NK-92 treated with Interleukin-12 subunit alpha and Interleukin-12 subunit beta, amount 100 ng/mL, for 24 hours (cell line): ENCODE measurements at places on chromosomes 6 and 20.

- DNase-seq, result no peak
These were observed 20.4 kb downstream of the MTO1 start for GRCh38 chr6:73481969-73482368.

DNA sequence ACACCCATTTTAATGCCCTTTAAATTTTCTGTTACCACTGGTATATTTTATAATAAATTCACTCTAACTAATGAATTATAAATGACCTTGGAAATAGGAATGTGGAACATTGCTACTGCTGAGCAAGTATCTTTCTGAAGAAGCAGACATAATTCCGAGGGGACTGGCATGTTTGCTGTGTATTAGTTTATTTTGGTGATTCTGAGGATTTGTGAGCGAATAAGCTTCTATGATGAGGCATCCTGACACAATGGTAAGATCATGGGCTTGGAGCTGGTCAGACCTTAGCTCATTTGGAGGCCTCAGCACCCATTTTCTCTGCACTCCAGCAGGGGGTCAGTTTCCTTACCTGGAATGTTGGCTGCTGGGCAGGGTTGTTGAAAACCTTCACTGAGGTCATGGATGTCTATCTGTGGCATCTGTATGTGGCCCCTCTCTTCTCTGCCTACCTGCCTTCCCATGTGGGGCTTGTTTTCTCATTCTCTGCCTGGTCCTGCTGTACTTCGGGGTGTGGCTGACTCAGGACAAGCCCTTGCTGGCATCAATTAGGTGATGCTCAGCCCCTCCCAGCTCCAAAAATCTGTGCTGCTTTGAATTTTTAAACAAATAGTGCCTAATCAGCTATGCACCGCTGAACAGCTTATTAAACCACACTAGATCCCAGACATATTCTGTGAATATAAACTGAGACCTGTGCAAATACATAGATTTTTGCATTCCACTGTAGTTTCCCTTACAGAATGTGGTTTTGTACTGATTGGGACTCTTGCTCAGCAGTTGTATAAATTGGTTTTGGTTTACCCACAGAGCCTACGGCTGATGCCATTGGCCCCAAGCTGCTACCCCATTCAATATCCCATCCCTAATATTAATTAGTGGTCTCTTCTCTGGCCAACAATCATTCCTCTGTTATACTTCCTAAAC lies 10.7 kb downstream of the ARID1B start:
- no peak for DNase-seq

DNA sequence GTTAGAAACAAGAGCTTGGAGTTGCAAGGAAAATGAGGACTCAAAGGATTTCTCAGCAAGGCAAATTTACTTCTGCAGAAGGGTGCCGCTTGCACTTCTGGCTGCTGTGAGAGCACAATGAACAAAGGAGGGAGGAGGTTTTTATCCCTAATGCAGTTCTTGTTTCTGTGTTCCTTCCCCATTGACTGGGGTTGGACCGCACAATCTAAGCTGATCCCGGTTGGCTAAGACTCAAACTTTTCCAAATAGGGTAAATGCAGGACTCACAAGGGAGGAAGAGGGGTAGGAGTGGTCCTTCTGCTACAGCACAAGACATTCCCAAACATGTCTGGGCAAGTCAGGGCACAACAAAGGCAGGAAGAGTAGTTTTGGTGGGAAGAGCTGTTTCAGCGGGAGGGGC lies 249.6 kb upstream of the MOCS1 start:
- DNase-seq, result no peak

DNA sequence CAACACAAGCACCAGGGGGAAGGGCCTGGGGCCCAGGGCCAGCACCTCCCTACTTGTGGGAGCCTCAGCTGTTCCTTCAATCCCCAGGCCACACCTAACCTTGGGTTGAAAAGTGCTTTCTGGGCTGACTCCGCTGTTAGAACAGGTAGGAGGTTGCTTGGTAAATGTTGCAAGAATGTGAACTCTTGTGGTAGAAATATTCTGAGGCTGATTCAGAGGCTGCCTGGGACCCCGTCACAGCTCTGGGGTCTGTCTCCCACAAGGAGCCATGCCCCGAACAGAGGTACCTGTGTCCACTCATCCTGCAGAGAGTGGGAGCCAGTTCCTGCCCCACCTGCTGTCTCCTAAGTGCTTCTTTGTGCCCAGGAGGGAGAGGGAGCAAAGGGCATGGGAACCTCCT lies 14.4 kb upstream of the MAS1L start:
- no peak for DNase-seq

GRCh38 chr6:51025082-51025777 lies 206.6 kb downstream of the TFAP2B start:
- no peak for DNase-seq

DNA sequence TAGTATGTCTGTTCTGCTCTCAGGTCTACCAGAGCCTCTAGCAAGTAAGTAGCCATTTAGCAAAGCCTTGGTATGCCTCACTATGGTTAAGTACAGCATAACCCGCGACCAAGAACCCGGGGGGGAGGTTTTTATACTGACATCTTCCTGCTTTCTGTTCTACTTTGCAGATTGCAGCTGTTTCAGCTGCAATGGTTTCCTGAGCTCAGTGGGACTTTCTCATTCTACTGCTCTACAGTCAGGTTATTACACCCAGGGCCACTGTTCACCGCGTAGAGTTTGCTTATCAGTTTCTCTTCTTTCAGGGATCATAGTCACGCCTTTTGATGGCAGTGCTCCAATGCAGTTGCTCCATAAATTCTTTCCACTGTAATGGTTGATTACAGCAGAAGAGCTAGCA lies 631.3 kb downstream of the TFAP2A start:
- no peak for DNase-seq

DNA sequence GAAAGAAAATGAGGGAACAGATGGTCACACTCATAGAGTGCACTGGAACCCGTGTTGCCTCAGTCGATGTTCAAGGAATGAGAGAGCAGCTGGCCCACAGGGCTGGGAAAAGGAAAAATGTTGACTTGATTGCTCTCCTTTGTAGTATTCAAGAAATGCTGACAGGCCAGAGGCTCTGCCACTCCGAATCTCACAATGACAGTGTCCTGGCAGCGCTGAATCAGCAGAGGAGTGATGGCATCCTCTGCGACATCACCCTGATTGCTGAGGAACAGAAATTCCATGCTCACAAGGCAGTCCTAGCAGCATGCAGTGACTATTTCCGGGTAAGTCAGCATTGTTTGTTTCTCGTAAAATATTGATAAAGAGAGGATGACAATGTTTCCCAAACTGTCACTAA lies 51.3 kb downstream of the KLHL32 start:
- no peak for DNase-seq

DNA sequence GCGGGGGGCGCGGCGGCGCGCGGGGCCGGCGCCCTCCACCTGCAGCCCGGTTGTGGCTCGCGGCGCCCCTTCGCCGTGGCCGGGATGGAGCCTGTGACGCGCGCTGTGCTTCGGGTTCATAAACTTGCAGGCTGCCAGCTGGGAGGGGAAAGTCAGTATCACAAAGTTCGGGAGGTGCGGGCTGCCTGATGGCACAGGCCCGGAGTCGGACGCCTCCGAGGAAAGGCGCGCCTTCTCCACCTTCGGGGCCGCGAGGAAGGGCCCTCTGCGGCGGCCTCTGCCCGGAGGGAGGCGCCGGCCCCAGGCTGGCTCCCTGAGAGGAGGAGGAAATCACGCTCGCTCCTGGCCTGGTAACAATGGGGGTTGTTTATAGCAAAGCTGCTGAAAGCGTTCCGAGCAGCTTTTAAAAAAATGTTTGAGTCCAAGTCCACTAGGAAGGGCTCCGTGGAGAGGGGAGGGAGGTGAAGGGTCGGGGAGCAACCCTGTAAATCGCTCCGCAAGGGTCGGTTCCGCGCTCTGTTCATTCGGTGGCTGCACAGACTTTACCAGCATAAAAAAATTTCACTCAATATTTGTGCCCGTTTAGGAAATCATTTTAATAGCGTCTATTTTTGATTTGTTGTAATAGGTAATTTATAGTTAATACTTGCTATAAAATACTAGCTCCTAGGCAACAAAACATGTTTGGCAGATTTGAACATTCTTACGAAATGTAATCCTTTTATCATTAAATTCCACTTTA lies 1.0 kb downstream of the AFDN start:
- no peak for DNase-seq

GRCh38 chr20:63261795-63262528 lies 7.7 kb upstream of the NKAIN4 start:
- DNase-seq, result no peak

- no peak for DNase-seq
These were observed 100.5 kb downstream of the TFAP2A start for GRCh38 chr6:10314163-10314955.

- DNase-seq, result no peak
These were observed 47.5 kb downstream of the RNASET2 start for GRCh38 chr6:166908811-166909210.

DNA sequence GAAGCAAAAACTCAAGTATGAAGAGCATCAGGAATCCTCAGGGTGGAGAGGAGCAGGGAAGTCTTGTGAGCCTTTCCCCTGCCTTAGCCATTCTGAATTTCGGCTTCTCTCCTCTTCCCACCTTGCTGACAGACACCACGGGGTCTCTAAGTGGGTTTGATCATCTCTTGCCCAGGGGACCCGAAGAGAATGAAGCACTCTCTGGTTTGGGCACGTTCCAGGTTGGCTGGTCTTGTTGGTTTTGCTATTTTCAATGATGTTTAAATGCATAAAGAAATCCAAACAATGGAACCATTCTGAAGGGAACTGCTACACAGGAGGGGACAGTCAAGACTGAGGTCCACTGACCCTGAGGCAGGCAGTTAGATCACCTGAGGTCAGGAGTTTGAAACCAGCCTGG lies 131.7 kb downstream of the PXDC1 start:
- DNase-seq, result no peak

DNA sequence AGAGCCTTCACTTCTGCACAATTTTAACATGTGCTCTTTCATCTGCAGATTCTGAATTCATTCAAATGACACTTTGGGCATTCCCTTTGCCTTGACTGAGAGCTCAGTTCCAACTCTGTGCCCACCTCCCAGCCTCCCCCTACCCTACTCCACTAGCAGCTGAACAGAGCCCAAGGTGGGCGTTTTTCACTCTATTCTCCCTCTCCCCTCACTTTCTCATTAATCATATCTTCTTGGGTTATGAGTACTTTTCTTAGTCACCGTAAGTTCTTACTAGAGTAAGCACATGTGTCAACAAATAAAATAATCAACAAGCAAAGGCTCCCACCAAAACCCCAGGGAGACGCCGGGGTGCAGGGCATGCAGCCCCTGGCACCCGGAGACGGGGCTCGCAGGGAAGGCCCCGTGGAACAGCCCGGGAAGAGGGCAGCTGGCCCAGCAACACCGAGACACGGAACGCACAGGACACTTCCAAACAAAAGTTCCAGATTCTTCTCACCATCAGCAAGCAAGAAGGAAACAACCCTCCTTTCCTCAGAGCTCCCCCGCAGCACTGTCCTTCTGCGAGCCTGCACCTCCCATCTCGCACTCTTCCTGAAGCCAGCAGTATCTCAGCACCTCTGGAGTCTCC lies 34.1 kb downstream of the TAF4 start:
- no peak for DNase-seq

GRCh38 chr6:142026471-142026870 lies 106.3 kb upstream of the GJE1 start:
- DNase-seq, result no peak

DNA sequence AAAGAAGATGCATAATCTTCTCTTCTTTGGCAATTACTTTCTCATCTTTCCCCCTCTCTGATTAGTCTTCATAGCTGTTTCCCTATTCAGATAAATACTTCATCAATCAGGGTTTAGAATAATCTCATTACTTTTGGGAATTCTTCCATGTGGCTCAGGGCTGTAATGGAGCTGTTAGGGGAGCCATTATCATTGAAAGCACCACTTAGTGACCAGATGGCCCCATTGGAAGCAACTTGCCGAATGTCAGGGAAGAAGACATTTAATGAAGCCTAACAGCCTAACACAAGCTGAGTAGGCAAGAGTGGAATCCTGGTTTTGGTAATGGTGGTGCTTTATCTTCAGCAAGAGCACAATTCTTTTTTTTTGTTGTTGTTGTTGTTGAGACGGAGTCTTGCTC lies 45.0 kb downstream of the TIAM2 start:
- DNase-seq, result no peak

- DNase-seq, result no peak
These were observed 93.6 kb downstream of the TMEM242 start for GRCh38 chr6:157229713-157230112.

DNA sequence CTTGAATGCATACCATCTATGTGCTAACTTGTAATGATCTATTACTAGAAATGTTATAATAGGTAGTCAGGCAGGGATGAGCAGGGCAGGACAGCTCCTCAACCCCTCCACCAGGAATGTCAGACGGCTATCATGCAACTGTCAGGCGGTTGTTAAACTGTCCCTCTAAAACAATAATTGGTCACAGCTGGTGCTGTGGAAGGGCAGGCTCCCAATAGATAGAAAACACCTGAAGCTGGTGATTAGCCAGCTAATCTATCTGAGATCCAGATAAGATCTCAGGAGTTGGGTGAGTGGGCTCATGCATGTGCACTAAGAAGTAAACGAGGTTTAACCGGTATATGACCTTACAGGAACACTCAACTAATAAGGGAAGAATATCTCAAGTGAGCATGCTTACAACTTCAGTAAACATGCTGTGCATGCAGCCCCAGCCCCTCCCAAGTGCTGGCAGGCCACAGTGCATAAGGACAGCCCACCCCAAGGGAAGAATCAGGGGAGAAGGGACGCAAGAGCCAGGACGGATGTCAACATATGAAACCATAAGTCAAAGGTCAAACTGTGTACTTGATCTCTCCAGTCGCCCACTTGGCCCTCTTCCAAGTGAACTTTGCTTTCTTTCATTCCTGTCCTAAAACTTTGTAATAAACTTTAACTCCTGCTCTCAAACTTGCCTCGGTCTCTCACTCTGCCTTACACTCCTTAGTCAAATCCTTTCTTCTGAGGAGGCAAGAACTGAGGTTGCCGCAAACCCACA lies 566.2 kb upstream of the NRSN1 start:
- no peak for DNase-seq

- no peak for DNase-seq
These were observed at the start of gene SPDEF for GRCh38 chr6:34556031-34556471. TSS of gene SPDEF (minus strand) at chr6:34556329. CDS start at chr6:34544455, 11,874 bp downstream.

DNA sequence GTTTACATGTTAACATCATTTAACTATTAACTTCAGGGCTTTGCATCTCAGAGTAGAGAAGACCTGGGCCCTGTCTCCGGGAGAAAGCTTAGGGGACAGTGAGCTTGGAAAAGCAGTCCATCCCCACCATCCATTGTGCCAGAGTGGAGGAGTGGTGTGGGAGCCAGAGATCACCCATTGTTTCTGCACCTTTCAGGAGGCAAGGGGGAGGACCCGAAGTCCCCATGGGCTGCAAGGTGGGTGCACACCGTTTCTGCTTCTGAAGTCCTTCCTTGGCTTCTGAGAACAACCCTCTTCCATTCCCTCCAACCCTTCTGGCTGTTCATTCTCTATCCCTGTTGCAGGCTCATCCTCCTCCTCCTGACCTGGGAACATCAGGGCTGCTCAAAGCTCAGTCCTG lies 4.0 kb upstream of the PPP1R3G start:
- no peak for DNase-seq

- peak; percentile 64 for DNase-seq
These were observed 24.0 kb upstream of the SCML4 start for GRCh38 chr6:107847844-107848802.
